Left ventricle myocardium superior (tissue), 1 donor: ENCODE measurements at places on chromosomes 12 and 14. TPM values are rescaled to one million over a fixed set of nuclear protein-coding genes. Genes with fewer than 3 reads are reported as not detected.
A peak's percentile ranks its signal among the peaks of the same experiment; 100 is the strongest.

- DNase-seq: no peak
Observed at GRCh38 chr12:47554046-47554653, 151.7 kb downstream of the RPAP3 start.

ASIC1 gene
- 0.99 TPM for total RNA-seq

DNA sequence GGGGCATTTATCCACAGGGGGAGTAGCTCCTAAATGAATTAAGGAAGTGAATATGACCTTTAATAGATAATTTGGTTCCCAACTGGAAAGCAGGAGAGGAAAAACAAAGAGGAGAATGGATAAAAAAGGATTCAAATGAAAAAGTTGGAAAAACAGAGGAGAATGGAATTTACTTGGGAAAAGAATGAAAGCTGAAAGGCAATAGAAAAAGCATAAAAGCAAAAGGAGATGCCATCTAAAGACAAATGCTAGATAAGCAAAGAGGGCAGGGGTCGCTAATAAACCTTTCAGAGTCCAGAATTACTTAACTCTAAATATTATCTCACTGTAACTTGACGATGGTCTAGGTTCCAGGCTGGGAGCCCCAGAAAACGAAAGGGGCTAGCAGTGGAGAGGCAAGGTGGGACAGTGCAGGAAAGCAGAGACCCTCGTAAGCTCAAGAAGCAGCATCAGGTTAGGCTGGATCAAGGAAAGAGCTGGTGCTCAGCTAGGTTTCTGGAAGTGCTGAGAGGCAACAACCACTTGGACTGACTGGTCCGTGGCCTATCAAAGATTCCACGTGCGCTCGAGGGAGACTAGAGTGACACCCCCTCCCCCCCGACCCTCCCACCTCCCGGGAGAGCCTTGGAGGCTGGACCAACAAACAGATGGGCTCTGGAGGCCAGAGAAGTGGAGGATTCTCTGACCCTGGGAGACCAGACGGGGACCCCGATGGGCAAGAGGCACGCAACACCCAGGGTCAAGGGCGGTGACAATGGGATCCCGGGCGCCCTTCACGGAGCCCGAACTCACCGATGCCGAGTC, 1.2 kb downstream of the SLC2A13 start:
- DNase-seq: no peak

DNA sequence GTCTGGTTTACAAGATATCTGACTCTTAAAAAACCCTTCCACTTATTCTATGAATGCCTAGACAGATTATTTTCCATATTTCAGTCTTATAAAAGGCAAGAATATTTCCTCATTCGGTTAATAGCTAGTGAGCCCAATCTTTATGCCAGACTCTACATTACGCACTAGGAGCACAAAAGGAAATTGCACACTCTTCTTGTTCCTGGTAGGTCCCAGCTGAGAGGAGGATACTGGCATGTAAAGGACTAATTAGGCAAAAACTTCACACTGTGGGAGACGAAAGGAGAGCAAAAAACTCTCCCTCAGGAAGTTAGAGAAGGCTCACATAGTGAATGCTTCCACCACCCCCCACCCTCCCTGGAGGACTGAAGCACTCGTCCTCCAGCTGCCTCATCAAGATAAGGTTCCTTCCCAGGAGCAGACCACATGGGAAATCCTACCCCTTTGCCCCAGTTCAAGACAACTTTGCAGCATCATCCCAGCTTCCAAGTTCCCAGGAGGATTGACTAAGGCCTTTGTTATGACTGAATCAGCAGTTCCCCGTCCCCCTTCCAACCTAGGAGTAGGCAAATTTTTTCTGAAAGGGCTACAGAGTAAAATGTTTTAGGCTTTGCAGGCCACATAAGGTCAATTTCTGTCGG, 14.5 kb downstream of the CAPZA3 start:
- peak; percentile 55 for DNase-seq

DNA sequence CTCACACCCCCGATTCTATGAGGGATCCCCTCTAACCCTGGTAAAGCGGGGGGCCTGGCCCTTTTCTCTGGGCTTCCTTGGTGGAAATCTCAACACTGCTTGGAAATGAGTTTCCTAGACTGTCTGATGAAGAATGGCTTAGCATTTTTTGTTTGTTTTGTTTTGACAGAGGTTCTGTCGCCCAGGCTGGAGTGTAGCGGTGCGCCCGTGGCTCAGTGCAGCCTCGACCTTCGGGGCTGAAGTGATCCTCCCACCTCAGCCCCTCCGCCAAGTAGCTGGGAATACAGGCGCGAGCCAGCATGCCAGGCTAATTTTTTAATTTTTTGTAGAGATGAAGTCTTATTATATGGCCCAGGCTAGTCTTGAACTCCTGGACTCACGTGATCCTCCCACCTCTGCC, 30.3 kb downstream of the TC2N start:
- no peak for DNase-seq

DNA sequence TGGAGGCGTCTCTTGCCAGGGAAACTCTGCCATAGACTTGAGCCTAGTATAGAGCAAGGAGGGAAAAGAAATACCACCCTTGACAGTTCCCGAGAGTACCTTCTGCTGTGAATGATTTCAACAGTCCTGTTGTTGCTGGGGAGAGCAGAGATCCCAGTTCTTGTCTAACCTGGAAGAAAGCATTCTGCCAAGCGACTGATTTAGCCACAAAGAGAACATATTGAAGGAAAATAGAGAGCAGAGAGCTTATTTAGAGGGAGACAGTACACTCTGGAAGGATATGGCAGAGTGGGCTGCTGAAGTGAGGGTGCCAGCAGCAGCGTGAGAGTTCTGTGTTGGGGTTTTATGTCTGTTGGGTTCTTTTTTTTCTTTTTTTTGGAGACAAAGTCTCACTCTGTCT, 966.9 kb upstream of the TMEM132C start:
- no peak for DNase-seq

DNA sequence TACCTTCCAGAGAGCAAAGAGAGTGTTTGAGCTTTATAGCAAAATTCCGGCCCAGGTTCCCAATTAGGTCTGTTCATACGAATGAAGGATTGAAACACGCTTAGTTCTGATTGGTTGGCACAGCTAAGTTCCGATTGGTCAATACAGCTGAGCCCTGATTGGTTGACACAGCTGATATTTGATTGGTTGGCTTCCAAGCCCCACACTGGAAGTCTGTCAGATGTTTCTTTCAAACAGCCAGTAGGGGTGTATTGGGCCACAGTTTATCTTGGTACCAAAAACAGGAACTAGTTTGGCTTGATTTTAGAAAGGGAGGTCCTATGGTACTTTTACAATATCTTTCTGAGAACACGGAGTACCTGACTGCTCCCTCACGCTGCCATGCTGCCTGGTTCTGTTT, 93.4 kb downstream of the CAND1 start:
- no peak for DNase-seq

DNA sequence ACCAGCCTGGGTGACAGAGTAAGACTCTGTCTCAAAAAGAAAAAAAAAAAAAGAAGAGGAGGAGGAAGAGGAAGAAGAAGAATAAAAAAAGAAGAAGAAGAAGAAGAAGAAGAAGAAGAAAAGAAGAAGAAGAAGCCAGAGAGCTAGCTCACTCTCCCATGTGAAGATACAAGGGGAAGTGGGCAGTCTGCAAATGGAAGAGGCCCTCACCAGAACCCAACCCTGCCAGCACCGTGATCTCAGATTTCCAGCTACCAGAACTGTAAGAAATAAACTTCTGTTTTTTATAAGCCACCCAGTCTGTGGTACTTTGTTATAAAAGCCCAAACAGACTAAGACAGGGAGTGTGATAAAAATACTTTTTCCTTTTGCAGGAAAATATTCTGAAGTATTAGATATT, 130.7 kb downstream of the ETNK1 start:
- no peak for DNase-seq
